ENCODE measurements at places on chromosomes 2 and 18. TPM values are rescaled to one million over a fixed set of nuclear protein-coding genes. Genes with fewer than 3 reads are reported as not detected.

ANKRD30BL gene
- 1.7 TPM for total RNA-seq

GRCh38 chr18:76495006-76495370, at the start of gene ZNF516:
TSS of gene ZNF516 (minus strand) at chr18:76495242. CDS start at chr18:76443054, 52,188 bp downstream.
- peak; percentile 25 for DNase-seq

- peak; percentile 11 for DNase-seq
These were observed 108.2 kb upstream of the CAPN13 start for GRCh38 chr2:30915486-30915885.

DNA sequence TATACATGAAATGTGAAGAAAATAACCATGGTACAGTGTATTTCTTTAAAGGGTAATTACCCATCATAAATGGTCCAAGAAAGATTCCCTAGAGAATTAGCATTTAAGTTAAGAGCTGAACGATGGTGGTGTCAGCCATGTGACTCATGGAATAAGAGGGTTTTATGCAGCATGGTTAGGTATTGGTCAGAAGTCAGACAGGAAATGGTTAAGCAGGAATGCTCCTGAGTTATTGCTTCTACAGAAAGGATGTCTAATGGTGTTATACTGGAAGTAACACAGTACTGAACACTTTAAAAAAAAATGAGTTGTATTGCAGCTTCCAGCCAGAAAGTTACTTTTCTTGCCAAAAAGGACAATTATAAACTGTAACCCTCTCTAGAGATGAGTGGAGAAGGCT, 72.7 kb upstream of the UBE2E3 start:
- no peak for DNase-seq

- DNase-seq, result peak; percentile 64
These were observed 86.7 kb upstream of the CTAGE1 start for GRCh38 chr18:22504251-22505030.

ZBTB7C gene
- total RNA-seq, result 1.7 TPM

- no peak for DNase-seq
These were observed 191.5 kb downstream of the RAD51AP2 start for GRCh38 chr2:17326717-17327116.

TRIP12 gene
- 206 TPM for total RNA-seq

DNA sequence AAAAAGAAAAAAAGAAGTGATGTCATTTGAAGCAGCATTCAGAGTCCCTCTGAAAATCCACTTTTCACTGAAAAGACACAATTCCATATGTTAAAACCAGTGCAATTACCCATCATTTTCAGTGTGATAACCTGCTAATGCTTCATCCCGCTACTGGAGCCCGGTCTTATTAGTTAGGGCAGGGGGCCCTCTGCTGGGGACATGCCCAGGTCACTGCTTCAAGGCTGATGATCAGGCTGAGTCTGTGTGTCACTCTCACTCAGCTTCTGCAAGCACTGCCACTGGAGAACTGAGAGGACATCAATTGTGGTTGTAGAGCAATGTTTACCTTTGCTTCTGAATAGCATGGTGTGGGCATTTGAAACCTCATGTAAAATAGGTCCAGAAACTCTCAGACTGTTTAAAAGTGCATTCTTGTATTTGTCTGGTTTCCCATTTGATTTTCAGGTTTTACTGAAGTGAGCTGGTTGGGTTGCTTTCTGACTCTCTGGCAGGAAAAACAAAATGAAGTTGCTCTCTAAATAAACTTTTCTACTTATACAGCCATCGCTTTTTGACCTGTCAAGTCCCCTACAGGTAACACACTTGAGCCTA, 49.2 kb upstream of the NXPH2 start:
- DNase-seq, result no peak

DNA sequence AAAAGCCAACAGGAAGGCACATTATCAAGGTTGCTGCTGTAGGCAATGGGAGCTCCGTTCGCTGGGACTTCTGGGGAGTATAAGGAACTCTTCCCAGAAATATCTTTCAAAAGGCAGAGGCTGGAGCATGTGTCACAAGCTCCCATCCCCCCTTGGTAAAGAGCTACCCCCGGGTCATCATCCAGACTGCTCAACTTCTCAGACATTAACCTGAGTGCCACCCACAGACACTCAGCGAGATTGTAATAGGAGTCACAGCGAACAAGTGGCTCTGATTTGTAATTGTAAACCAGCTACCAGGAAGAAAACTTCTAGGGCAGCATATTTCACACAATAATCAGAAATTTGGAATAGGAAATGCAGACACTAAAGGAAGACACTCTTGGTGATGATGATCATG, 290.2 kb upstream of the PARD3B start:
- DNase-seq, result no peak

TEX44 gene
- total RNA-seq, result 0.48 TPM

GRCh38 chr2:1278125-1278524, 135.1 kb upstream of the TPO start:
- no peak for DNase-seq

DNA sequence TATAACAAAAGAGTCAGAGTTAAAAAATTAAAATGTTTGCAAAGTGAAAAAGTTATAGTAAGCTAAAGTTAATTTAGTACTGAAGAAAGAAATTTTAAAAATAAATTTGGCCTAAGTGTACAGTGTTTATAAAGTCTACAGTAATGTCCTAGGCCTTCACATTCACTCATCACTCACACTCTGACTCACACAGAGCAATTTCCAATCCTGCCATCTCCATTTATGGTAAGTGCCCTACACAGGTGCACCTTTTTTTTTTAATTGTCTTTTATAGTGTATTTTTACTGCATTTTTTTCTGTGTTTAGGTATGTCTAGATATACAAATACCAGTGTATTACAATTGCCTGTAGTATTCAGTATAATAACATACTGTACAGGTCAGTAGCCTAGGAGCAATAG, 562.9 kb downstream of the PIK3C3 start:
- DNase-seq, result no peak

STARD6 gene
- 0.96 TPM for total RNA-seq

DNA sequence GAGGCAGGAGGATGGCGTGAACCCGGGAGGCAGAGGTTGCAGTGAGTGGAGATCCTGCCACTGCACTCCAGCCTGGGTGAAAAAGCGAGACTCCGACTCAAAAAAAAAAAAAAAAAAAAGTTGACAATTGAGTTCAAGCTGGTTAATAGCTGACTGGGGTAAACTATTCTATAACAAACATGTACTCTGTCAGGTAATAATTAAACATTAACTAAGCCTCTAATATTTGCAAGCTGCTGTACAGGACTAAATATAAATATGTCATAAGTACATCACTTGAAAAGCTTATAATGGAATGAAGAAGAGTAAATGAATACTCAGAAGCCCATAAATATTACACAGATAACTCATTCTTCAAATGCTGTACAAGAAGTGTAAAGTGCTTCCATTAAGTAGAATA, 190.4 kb upstream of the CRIM1 start:
- no peak for DNase-seq

ANKAR gene
- total RNA-seq, result 30.6 TPM

HOXD11 gene
- 18.1 TPM for total RNA-seq

- DNase-seq, result peak; percentile 96
These were observed 256.6 kb upstream of the CTAGE1 start for GRCh38 chr18:22674272-22674671.

- DNase-seq, result peak; percentile 83
These were observed 1.6 kb upstream of the PUM2 start for GRCh38 chr2:20352230-20352578.

DNA sequence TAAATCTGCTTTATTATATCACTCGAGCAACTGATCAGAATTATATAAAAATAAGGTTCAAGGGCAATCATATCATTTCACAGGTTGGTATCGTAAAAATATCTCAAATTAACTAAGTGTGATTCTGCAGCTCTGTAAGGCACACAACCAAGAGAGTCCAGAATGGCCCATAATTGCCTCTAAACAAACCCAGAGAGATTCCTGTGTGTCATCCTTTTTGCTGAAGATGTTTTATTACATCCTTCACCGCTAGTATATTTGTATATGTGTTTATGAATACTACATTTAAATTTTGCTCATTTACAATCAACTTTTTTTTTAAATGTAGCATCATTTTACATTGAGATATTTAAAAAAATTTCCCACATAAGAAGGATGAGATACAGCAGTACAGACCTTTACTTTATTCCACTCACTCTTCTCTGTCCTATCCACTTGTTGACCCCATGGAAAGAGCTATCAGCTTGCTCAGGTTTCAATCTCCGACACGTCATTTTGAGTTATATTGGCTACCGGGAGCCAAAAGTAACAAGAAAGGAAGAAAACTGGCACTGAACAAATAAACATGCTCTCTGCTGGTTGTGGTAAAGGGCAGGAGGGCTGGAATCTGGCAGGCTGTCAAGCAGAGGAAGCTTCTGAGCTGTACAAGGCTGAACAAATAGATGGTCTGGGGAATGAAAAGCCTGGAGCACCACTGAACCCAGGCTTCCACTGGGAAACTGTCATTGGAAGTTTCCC, 23.1 kb downstream of the PLA2R1 start:
- DNase-seq, result peak; percentile 59

- DNase-seq, result no peak
These were observed 43.9 kb downstream of the PAX8 start for GRCh38 chr2:113234721-113235346.

- peak; percentile 58 for DNase-seq
These were observed 8.7 kb downstream of the CEP68 start for GRCh38 chr2:65064728-65065552.

DNA sequence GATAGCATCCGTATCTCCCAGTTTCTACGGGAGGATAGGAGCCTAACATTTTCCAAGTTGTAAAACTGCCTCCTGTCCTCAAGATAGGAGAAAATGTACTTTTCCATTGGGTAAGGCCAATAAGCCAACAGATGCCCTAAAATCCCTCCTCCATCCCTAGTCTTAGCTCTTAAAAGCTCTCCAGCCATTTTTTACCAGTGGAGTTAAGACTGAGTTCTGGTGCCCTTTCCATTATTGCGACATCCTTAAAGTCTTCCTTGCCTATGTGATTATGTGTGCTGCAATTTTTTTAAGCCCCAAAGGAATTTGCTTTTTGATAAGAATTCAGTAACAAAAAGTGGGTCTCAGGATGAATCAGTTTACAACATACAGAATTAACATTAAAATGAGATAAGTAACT, 33.0 kb downstream of the LINC00305 start:
- peak; percentile 98 for DNase-seq

- no peak for DNase-seq
These were observed 41.8 kb upstream of the CDC42EP3 start for GRCh38 chr2:37713258-37713700.

GRCh38 chr2:150371044-150371818, 116.2 kb downstream of the RND3 start:
- peak; percentile 22 for DNase-seq

DNA sequence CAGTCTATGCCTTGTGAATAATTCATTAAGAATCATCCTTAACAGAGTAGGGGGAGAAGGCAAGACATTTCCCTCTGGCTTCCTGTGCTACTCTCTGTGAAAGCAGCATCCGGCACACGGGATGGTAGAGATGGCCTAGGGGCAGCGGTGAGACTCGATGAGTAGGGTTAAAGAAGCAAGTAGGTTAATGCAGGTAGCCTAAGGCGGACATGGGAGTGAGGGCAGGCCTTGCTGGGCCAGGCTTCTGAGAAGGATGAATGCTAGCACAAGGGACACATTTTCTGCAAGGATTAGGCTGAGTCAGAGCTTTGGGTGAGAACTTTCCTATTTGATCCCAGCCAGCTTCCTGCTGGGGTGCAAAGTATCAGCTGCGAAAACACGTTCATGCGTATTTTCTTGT, 80.8 kb downstream of the NXPH2 start:
- no peak for DNase-seq

DNA sequence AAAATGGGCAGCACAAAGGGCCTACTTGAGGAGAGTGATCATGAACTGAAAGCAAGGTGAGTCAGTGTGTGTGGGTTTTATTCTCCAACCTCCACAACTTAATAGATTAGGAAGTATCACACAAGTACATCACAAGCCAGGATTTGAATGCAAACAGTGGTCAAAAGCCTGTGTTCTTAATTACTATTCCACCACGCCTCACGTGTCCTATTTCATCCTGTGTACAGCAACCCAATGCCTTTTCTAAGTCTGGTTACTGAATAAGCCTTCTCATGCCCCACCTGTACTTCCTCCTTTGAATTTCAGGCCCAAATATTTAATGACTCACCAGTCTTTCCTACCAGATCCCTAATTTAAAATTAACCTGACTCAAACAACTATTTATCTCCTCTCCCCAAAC, 755.7 kb upstream of the SLC8A1 start:
- no peak for DNase-seq

GRCh38 chr18:36950282-36950681, 121.4 kb downstream of the KIAA1328 start:
- DNase-seq, result no peak

- no peak for DNase-seq
These were observed 64.0 kb upstream of the ST8SIA5 start for GRCh38 chr18:46820863-46821262.

HMSD gene
- total RNA-seq, result 2.4 TPM

DNA sequence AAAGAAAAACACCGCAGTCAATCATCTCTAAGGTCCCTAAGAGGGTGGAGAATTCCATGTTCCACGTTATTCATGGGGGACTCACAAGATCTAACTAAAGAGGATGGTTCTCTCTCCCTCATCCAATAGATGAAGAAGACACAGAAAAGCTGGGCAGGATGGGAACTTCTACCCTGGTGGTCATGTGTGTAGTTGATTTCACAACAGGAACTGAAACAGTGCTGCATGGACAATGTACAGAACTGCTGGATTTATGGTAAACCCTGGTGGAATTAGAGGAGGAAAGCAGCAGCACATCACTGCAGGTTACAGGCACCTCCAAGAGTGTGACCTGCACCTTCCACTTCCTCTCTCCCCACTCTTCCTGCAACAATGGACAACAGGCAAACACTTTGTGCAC, 31.4 kb downstream of the FECH start:
- DNase-seq, result no peak

GRCh38 chr2:208354964-208355381, 51.6 kb upstream of the PTH2R start:
- DNase-seq, result no peak

- DNase-seq, result peak; percentile 63
These were observed 587 bp upstream of the TANK start for GRCh38 chr2:161159456-161160225.

- peak; percentile 37 for DNase-seq
These were observed 11.7 kb upstream of the ACYP2 start for GRCh38 chr2:54103454-54104314.

DNA sequence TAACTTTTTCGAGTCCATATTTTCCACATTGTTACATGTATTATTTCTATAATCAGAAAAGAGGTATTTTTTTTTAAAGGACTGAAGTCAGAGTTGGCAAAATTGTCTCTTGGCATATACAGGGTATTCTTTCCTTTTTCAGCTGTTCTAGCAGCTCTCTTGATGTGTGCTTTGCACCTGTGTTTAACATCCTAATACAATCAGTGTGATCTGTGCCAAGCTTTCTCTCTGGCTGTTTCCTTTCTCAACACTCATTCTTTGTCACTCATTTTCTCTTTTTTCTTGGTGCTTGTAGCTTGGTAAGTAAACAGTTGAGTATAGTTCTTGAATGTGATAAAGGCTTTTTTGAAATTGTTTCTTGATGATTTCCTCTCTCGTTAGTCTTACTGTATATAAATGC, 9.2 kb downstream of the RNMT start:
- no peak for DNase-seq

ZNF516 gene
- 29.6 TPM for total RNA-seq

GRCh38 chr18:79954791-79955190, 3.3 kb upstream of the SLC66A2 start:
- no peak for DNase-seq

Data from umbilical cord (tissue), 2 donors.